Dermis blood vessel endothelial cell (primary cell): ENCODE measurements at places on chromosomes 1 and 21.
A peak's percentile ranks its signal among the peaks of the same experiment; 100 is the strongest.

GRCh38 chr1:167663002-167663772 is 33.2 kb downstream of the RCSD1 start:
- DNase-seq, result peak; percentile 43

DNA sequence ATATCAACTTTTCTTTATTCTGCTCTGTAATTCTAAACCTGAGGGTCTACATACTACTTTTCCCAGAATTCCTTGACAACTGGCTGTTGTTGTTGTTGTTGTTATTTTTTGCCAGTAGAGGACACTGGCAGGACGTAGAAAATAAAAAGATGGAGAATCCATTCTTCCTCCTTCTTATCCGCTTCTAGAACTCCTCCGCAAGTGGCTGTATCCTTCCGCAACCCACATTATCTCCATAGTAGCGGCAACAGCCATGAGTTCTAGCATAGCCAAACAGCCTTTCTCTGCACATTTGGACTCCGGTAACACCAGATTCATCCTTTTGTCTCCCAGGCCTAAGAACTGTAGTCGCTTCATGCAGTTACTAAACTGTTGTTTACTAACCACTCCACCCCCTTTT is 91.1 kb upstream of the CACHD1 start:
- DNase-seq, result peak; percentile 1

GRCh38 chr1:167924543-167925231 is 10.8 kb upstream of the ADCY10 start:
- no peak for DNase-seq

GRCh38 chr1:170620164-170620563 is 43.8 kb upstream of the PRRX1 start:
- DNase-seq, result peak; percentile 5

- peak; percentile 95 for DNase-seq
Measured at GRCh38 chr1:66331658-66332547, 202.1 kb upstream of the SGIP1 start.

- DNase-seq, result peak; percentile 37
Measured at GRCh38 chr1:108719656-108720435, 7.1 kb downstream of the FNDC7 start.

DNA sequence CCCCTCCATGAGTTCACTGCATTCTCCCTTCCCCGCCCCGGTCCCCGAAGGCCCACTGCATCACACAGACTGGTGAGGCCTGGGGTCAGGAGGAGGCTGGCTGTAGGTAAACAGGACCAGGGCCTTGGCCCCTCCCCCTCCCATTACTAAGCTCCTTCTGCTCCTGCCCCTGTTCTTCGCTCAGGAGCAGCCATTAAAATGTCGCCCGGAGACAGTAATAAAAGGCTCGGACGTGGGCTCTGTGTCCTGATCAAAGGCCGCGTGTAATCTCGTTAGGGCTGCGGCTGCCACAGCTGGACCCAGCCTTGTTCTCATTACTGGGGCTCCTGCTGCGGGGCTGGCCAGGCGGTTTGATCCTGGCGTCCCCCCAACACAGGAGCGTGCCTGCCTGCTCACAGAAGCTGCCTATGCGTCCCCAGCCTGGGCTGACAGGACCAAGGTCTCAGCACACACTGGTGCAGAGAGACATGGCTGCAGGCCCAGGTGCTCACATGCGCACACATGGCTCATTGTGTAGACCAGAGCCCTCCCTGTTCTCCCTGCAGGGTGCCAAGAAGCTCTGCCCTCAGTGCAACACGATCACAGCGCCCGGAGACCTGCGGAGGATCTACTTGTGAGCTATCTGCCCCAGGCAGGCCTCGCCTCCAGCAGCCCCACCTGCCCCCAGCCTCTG is 24.0 kb downstream of the TMEM53 start:
- no peak for DNase-seq

- peak; percentile 39 for DNase-seq
Measured at GRCh38 chr1:8266436-8267165, 51.3 kb upstream of the SLC45A1 start.

- DNase-seq, result no peak
Measured at GRCh38 chr21:32712043-32712442, 15.8 kb downstream of the SYNJ1 start.

DNA sequence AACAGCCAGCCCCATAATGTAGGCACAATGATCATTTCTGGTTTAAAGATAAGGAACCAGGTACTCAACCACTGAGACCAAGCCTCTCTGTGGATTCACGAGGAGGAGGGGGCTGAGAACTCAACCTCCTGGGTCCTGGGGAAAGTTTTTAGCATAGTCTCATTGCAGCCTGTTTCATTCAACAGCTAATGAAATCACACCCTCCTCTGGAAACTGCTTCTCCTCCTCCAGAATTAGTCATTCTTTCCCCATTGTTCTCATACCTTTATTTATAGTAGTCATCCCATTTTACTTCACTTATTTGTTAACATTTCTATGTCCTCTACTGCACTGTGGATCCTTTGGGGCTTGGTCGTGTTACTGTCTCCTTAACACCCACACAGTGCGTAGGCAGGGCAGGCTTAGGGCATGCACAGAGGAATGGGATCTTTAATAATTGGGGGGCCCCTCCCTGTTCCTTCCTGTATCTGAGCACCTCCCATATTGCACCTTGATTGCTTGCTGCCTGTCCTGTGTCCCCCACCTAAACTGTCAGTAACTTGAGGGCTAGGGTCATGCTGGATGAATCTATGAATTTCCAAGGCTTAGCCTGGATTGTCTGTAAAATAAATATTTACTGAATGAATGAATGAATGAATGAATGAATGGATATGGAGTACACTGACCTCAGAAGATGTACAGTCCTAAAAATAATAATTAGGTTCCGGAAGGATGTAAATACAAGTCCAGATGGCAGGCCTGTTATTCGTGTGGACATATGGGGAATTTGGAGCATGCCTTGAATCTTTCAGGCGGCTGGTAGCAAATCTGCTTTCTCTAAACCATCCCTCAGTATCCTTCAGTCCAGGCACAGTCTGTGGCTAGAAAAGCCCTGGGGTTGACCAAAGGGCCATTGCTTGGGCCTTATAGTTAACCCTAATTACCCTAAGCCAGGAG is 153.8 kb upstream of the HMGB4 start:
- DNase-seq, result no peak

- DNase-seq, result no peak
Measured at GRCh38 chr1:81970416-81970815, 169.7 kb downstream of the ADGRL2 start.

DNA sequence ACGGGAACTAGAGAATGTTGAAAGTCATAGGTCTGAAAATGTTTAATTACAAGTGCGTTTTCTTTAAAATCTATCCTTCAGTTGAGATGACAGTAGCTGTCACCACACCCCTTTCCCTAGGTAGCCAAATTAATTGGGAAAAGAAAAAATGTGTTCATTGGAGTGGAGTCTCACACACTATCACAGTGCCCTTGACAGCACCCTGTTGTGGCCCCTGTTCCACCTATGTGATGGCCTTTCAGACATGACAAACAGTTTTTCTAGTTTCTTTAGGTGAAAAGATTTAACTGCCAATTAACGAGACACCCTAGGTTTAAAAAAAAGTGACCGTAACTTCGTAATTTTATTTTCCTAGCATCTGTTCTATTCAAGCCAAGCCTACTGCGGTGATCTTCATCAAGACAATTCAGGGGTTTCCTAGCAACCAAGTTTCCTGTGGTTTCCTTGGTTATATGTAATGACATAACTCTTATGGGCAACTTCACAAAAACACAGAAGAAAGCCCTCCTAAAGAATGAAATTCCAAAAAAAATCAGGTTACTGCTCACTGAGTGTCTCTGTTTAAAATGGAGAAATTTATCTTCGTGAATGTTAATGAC is 298.3 kb downstream of the PDE4B start:
- peak; percentile 1 for DNase-seq

- no peak for DNase-seq
Measured at GRCh38 chr1:203463469-203464062, 12.0 kb upstream of the PRELP start.

DNA sequence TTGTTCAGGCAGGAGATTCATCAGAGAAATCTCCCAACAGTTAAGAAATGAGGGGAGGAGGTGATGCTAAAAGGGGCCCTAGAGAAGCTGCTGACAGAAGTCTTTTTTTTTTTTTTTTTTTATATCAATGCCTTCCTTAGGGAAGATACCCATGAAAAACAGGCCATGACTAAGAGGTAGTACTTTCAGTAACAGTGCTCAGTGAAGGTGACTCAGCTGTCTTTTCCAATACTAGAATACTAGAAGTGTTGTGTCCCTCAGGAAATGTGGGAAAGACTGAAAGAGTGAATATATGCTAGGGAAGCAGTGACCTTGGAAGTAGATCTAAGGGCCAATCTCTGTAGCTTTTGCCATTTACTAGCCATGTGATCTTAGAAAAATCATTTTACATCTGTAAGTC is 52.4 kb upstream of the SLFNL1 start:
- DNase-seq, result peak; percentile 52

- no peak for DNase-seq
Measured at GRCh38 chr21:26528882-26529281, 44.2 kb downstream of the CYYR1 start.

DNA sequence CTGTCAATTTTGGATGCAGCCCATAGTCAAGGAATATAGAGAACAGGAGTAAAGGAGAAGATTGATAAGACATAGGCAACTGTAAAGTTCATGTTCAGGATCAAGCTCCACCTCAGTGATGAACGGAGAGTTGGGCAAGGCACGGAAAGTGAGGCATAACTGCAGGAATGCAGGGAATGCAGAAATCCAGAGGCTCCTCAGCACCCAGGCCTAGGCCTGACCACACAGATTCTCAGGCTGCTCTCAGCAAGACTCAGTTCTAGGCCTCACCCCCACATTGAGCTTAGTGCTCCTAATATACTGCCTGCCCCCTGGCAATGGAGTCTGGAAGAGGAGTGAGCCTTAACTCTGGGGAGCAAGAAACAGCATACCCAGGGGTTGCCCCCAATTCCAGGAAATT is 36.3 kb upstream of the S1PR1 start:
- no peak for DNase-seq

GRCh38 chr1:220791285-220791684 is 4.6 kb downstream of the MTARC1 start:
- DNase-seq, result peak; percentile 60
